Large intestine (tissue), 12 donors: ENCODE measurements at places on chromosomes 5 and 9. TPM values are rescaled to one million over a fixed set of nuclear protein-coding genes. Genes with fewer than 3 reads are reported as not detected.

TNC gene
- 19.9 TPM for polyA plus RNA-seq

IL3 gene
- not detected for polyA plus RNA-seq

RIMOC1 gene
- polyA plus RNA-seq: 19.6 TPM

SAXO1 gene
- polyA plus RNA-seq: 0.06 TPM

FBP2 gene
- 0.25 TPM for polyA plus RNA-seq

RAD50 gene
- 31.1 TPM for polyA plus RNA-seq

GNE gene
- 11.4 TPM for polyA plus RNA-seq

KIF3A gene
- 9.1 TPM for polyA plus RNA-seq

AUH gene
- 29.6 TPM for polyA plus RNA-seq

RLN2 gene
- 0.22 TPM for polyA plus RNA-seq

TEX48 gene
- not detected for polyA plus RNA-seq

TLX3 gene
- not detected for polyA plus RNA-seq

ZDHHC11B gene
- polyA plus RNA-seq: 16.1 TPM

SLC25A48 gene
- 0.54 TPM for polyA plus RNA-seq

ITK gene
- 1.5 TPM for polyA plus RNA-seq

SLC36A3 gene
- not detected for polyA plus RNA-seq

PCDHGA8 gene
- polyA plus RNA-seq: 0.19 TPM

GAPT gene
- 0.57 TPM for polyA plus RNA-seq

IL31RA gene
- polyA plus RNA-seq: 0.03 TPM

SPATA31E1 gene
- 0.48 TPM for polyA plus RNA-seq

HRCT1 gene
- 1.6 TPM for polyA plus RNA-seq

PNPLA7 gene
- 7.2 TPM for polyA plus RNA-seq

PCDHB3 gene
- 1.1 TPM for polyA plus RNA-seq

SPATA31A3 gene
- polyA plus RNA-seq: not detected

SYNPO gene
- 46.7 TPM for polyA plus RNA-seq

ROR2 gene
- 17.5 TPM for polyA plus RNA-seq

GNA14 gene
- 2.7 TPM for polyA plus RNA-seq

C1QTNF2 gene
- 3.1 TPM for polyA plus RNA-seq

EGFLAM gene
- polyA plus RNA-seq: 4.4 TPM

DAB2 gene
- polyA plus RNA-seq: 178 TPM

SLC45A2 gene
- polyA plus RNA-seq: 0.12 TPM

RXRA gene
- polyA plus RNA-seq: 74.6 TPM

GGTA1 gene
- 8.8 TPM for polyA plus RNA-seq

OR2S2 gene
- not detected for polyA plus RNA-seq

PCDHGA3 gene
- polyA plus RNA-seq: 0.96 TPM

IRX1 gene
- polyA plus RNA-seq: 0.03 TPM

PRLR gene
- 56.0 TPM for polyA plus RNA-seq

AMACR gene
- 59.5 TPM for polyA plus RNA-seq

SLC4A9 gene
- polyA plus RNA-seq: 0.22 TPM

ST6GALNAC6 gene
- polyA plus RNA-seq: 14.4 TPM

CD274 gene
- polyA plus RNA-seq: 1.6 TPM

PCDHA9 gene
- polyA plus RNA-seq: 0.24 TPM

CNTLN gene
- polyA plus RNA-seq: 4.5 TPM

DNAJC18 gene
- polyA plus RNA-seq: 8.7 TPM

IL13 gene
- 0.07 TPM for polyA plus RNA-seq

PCDHGA12 gene
- 0.81 TPM for polyA plus RNA-seq

SLC34A3 gene
- polyA plus RNA-seq: 36.9 TPM

SLC28A3 gene
- polyA plus RNA-seq: 0.81 TPM

SHOC1 gene
- 0.10 TPM for polyA plus RNA-seq

PTCH1 gene
- polyA plus RNA-seq: 25.3 TPM

SLC46A2 gene
- 0.43 TPM for polyA plus RNA-seq

SLC6A7 gene
- polyA plus RNA-seq: 5.7 TPM
